NCI-H2081 treated with DMSO at 0.1 percent for 48 hours (cell line): ENCODE measurements at places on chromosomes 3 and 15.

GRCh38 chr3:127074900-127075360, 92.0 kb downstream of the PLXNA1 start:
- DNase-seq: no peak

GRCh38 chr3:45907769-45908705, 21.7 kb downstream of the CCR9 start:
- no peak for DNase-seq

DNA sequence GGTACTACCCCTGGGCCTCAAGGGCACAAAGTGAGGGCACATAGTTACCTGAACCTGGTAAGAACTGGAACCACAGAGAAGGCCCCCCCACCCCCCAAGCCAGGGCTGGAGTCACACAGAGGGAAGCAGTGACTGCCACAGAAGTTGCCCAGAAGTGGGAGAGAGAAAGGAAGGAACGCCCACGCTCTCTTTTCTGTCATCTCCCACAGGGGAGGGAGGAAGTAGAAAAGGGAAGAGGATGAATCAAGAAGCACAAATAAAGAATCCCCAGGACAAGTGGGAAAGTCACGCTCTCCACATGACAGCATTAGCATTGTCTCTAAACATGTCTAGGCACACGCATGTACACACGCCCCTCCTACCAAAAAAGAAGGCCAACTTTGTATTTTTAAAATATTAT, 114.7 kb upstream of the FRMD4B start:
- DNase-seq: no peak

- no peak for DNase-seq
Observed at GRCh38 chr3:41768363-41768762, 193.5 kb downstream of the ULK4 start.

GRCh38 chr3:157423337-157423736, 13.3 kb upstream of the PTX3 start:
- DNase-seq: no peak

GRCh38 chr3:82938821-82939328, 1177.4 kb upstream of the GBE1 start:
- no peak for DNase-seq
